GM10248 (cell line): ENCODE measurements at places on chromosomes 16 and 17.

DNA sequence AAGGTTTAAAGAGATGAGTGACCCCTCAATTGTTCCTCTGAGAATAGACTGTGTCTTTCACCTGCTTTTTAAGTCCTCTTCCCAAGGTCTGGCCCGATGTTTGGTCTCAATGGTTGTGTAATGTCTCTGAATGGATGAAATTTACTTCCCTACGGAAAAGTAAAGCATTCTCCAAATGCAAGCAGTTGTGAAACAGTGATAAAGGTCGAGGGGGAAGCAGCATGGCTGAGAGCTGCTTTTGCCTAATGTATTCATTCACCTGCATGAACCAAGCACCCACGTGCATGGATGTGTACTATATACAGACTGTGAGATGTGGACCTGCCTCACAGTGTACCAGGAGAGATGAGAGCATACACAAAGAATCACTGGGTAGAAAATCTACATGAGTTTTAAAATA lies 11.4 kb downstream of the MRPS23 start:
- no peak for DNase-seq

DNA sequence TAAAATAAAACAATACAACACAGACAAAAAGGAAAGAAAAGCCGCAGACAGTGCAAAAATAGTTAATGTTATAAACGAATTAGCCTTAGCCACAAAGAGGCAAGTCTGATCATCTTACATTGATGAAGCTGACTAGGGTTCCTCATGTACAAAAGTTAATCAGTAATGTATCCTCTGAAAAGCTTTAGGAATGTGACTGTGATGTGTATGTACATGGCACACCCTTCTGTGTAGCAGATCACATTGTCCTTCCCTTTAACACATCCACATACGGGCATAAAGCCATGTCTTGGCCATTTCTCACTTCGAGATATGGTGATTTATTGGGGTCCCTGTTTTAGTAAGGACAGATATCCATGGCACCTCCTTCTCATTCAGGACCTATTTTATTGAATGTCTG lies 1327.5 kb upstream of the CDH8 start:
- no peak for DNase-seq

GRCh38 chr17:37756051-37756450 lies 11.2 kb upstream of the HNF1B start:
- DNase-seq: no peak

- peak; percentile 90 for DNase-seq
Measured at GRCh38 chr16:9008601-9009260, 45.0 kb upstream of the USP7 start.

GRCh38 chr17:50478391-50479381 lies at the start of gene RSAD1:
Gene RSAD1, plus strand, starts transcription at chr17:50478860. Its CDS starts 25 bp downstream, at chr17:50478885.
- peak; percentile 90 for DNase-seq

- no peak for DNase-seq
Measured at GRCh38 chr17:80777274-80777673, 214.4 kb upstream of the CHMP6 start.

DNA sequence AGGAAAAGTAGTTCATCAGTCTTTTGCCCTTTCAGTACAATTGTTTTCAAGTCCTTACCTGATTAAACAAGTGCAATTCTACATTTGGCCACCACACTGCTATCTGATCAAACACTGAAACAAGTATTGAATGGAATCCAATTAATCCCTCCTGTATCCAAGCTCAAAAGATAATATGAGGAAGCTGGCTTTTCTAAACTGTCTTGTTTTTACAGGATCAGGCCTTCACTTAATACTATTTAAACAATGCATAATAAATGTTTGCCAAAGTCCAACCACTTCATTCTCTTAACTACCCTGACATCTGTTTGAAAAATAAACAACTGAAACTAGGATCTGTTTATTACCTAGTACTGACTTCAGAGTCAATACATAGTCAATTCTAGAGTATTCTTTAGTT lies 131.6 kb downstream of the MRTFB start:
- DNase-seq: no peak

- no peak for DNase-seq
Measured at GRCh38 chr17:14833201-14833785, 431.8 kb downstream of the PMP22 start.

DNA sequence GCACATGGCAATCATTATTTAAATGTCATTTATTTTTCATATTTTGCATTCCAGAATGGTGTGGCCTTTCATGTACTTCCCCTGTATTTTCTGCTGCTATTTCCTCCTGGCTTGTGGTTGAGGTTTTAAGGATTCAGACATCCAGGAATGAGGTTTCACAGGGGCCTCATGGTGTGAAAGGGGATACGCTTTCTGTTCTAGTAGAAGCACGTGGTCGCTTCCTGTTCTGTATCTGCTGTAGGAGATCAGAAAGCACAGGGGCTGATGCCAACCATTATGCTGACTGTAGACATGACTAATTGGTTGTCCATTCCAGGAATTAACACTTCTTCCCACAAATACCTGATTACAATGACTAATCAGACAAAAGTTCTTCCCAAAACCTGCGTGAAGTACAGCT lies 405.9 kb downstream of the SHISA9 start:
- DNase-seq: no peak

DNA sequence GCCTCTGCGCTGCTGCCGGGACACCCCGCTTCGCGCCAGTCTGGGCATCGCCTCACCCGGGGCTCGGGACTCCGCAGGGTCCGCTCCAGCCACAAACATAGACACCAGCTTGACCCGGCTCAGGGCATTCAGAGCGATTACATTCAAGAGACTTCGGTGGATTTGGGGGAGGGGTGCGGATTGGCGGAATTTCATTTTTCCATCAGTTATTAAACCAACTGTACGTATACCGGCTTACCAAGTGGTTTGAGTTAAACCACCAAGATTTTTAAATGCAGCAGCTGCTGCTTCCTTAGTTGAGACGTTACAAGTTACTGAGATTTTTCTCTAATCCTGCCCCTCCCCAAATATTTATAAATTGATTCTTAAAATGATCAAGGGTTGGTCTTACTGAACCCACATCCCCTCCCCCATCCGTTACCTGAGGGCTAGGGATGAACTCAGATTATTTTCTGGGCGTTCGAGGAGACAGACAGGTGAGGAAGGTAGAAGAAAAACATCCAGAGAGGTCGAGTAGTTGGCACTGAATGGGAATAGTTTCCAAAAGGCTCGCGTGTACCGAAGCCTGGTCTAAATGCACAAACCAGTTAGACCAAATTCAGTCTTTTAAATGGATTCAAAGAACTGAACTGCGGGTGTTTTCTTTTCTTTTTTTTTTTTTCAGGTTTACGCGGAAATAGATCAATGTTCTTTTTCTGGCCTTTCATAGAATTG lies 1.5 kb downstream of the CRHR1 start:
- DNase-seq: no peak

DNA sequence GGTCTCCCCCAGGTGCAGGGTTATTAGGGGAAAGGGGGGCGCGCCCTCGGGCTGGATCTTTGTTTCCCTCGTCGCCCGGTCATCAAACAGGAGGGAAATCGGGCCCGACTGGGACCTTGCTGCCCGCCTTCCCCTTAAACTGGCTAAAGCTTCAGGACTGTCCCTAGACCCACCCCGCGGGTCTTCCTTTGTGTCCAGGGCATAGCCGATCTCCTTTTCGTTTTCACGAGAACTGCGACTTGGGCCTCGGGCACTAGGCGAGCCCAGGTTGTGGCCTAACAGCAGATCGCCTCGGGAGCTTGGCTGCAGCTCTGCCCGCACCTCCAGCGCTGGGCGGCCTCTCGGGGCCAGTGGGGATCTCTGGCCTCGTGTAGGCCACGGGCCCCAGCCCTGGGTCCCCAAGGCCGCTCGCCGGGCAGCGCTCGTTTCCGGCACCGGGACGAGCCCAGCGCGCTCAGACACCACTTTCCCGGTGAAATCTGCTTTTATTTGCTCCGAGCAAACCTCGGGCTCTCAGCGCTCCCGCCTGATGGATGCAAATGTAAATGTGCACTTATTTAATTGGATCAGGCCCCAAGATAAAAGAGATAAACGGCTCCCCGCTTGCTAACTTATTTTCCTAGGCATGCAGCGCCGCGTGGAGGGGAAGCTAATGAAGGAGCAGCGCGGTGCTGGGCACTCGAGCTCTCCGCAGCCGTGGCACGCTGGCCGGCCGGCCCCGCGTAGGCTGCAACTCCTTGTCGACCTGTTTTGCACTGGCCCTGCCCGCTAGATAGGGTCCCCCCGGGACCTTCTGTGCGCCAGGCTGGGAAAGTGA lies 7.8 kb downstream of the IRX5 start:
- DNase-seq: no peak

GRCh38 chr16:51577621-51578303 lies 426.7 kb upstream of the SALL1 start:
- no peak for DNase-seq

DNA sequence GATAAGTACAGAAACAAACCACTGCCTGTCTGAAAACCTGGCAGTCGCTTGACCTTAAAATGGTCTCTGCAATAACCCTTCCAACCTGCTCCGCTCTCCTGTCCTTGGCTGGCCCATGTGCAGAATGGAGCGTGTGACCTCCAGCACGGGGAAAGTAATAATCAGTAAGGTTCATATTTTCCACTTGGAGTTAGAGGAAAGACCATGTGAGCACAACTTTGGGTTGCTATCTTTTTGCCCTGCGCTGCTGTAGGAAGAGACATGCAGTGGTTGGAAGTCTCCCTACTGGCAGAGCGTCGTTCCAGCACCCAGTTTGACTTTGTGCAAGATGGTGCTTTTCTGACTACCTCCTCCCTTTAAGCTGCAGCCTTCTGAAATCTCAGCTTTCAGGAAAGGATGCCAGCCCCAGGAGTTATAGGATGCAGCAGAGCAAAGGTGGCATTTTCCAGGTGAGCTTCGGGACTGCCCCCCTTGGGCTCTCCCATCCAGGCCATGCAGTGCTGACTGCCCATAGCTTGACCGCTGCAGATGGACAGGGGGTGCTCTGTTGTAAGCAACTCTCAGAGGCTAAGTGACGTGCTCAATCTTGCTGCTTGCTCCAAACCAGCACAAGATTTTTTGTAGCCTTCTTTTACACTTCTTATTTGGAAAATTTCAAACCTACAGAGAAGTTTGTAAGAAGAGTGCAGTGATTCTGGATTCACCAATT lies 110.7 kb upstream of the NOL11 start:
- no peak for DNase-seq

DNA sequence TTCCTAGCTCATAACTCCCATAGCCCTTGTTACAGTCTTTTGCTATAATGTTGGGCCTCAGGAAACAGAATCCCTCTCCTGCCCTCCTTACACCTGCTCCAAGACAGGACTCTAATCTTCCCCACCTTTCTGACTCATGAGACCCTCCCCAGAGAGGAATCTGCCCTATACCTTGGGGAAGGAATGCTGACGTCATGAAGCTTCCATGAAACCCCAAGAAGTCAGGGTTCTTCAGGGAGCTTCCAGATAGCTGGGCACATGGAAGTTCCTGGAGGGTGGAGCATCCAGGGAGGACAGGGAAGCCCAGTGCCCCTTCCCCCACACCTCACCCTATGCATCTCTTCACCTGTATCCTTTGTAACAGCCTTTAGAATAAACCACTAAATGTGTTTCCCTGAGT lies 285.7 kb downstream of the SOX9 start:
- no peak for DNase-seq

- no peak for DNase-seq
Measured at GRCh38 chr16:4212934-4213296, 29.0 kb downstream of the SRL start.

- DNase-seq: no peak
Measured at GRCh38 chr16:6682142-6682811, 650.4 kb upstream of the RBFOX1 start.

GRCh38 chr16:52731219-52731875 lies 184.4 kb upstream of the TOX3 start:
- no peak for DNase-seq

GRCh38 chr17:75102385-75102821 lies 7.4 kb upstream of the ARMC7 start:
- DNase-seq: peak; percentile 62

DNA sequence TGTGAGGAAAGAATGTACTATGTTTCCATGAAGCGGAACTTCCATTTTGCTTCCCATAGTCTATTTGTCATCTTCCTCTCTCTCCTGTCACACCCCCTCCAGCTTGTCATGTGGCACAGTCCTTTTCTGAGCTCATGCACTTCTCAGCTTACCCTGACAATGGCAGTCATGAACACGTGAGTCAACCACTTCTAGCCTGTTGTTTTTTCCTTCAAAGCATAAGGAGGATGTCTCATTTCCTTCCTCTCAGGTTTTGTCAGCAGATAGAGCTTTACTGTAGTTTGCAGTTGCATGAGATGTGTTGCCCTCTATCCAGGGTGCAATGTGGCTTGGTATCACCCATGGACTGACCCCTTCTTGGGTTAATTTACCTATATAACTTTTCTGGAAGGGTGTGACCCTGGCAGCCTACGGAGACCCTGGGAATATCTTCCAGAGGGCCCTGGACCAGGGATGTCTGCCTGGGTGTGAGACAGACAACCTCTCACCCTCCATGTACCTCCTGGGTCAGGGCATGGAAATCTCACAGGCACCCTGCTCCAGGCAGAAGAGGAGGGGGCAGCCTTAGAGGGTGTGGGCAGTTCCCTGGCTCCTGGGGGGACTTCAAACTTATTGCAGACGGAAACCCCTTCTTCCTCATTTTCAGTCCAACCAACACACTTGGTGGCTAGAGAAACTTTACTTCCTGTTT lies 4.0 kb upstream of the ZNF267 start:
- DNase-seq: peak; percentile 39

DNA sequence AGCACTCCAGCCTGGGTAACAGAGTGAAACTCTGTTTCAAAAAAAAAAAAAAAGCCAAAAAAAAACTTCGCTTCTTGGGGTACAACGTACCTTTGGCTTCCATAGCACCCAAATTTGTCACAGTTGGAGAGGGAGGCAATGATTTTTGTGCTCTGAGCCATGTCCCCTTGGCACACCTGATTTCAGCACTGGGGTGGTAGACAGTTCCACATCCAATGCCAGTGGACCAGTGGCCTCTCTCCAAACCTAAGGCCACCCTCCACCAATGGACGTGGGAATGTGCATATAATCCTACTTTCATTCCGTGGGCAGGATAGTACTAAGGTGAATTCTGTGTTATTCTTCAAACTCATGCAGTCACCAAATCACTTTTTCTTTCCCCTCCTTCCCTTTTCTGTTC lies 47.5 kb downstream of the SALL1 start:
- no peak for DNase-seq

DNA sequence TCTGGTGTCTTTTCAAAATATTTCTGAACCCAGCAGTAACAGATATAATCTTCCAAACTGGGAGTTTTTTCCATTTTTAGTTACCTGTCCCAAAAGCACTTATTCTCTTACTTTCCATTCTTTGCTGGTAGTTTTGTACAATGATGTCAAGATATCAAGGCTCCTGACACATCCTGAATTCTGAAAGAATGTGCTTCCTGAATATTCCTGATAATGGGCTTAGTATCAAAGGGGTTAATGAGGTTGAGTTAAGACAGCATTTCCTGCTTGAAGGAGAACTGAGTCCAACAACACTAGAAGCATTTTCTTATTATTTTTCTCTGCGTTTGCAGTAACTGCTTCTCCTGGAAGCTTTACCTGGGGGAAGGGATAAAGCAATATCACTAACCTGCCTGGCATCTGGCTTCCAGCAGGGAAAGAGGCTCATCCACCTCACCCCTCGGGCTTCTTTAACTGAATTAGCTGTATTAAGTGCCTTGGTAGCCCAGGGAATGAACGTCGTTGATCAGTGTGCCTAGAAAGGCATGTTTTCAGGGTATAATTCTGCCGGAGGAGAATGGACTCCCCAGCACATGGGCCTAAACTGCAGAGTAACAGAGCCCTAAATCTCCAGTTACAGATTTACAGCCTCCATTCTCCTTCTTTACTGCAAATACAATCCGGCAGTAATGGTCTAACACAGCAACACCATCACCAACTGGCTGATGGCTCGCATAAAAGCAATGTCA lies 134.4 kb downstream of the SNX11 start:
- DNase-seq: no peak

GRCh38 chr17:2239882-2240430 lies 63.6 kb downstream of the SMG6 start:
- peak; percentile 71 for DNase-seq
